Dermis microvascular lymphatic vessel endothelial cell (primary cell): ENCODE measurements at places on chromosomes 1 and 21. TPM values are rescaled to one million over a fixed set of nuclear protein-coding genes. Genes with fewer than 3 reads are reported as not detected.

The CLEC20A gene
- not detected in 2 replicates for total RNA-seq

The VHLL gene
- 0.13 TPM in 2 replicates for total RNA-seq

The MMP23B gene
- 0.25 TPM in 1 of 2 replicates, not detected in the other for total RNA-seq

The CFHR1 gene
- total RNA-seq: not detected in 2 replicates

- DNase-seq: no peak
Measured at GRCh38 chr1:67169496-67169895, 3.2 kb downstream of the IL23R start.

DNA sequence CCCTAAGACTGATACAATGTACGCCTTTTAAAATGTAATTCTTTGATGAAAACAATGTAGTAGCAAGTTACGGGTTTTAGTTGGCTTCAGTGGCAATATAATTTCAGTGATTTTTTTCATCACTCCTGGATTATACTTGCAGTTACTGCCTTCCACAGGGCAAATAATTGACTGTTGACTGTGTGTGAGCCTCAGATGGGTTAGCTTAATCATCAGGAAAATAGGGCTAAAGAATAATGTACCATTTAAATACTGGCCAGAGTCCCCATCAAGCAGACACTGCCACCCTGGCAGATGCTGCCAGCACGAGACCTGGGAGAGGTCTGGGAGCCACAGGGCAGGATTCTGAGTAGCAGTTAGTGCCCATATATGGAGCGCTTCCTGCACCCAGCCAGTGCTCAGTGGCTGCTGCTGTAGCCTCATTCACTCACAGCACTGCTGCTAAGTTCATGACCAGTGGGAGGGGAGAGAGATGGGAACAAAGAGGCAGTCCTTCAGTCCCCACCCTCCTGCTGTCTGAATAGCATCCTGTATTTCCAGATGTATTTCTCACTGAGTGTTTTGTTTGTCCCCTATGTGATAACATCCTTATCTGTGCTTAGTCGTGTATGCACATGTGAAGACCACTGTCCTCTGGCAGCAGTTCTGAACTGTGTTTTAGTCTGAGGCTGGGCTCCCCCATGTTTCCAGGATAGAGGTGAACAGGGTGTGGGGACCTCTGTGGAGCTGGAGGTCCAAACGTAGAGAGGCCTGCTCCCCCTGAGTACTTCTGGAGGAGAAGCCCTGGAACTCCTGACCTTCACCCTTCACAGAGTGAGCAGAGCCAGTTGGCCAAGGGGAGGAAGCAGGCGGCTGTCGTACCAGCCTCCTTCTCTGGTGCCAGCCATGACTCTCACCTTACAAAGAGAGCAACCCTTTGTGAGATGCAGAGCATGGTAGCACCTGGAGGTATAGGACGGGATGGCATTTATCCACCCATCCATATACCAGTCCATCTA is 80.4 kb downstream of the ADARB1 start:
- DNase-seq: no peak

DNA sequence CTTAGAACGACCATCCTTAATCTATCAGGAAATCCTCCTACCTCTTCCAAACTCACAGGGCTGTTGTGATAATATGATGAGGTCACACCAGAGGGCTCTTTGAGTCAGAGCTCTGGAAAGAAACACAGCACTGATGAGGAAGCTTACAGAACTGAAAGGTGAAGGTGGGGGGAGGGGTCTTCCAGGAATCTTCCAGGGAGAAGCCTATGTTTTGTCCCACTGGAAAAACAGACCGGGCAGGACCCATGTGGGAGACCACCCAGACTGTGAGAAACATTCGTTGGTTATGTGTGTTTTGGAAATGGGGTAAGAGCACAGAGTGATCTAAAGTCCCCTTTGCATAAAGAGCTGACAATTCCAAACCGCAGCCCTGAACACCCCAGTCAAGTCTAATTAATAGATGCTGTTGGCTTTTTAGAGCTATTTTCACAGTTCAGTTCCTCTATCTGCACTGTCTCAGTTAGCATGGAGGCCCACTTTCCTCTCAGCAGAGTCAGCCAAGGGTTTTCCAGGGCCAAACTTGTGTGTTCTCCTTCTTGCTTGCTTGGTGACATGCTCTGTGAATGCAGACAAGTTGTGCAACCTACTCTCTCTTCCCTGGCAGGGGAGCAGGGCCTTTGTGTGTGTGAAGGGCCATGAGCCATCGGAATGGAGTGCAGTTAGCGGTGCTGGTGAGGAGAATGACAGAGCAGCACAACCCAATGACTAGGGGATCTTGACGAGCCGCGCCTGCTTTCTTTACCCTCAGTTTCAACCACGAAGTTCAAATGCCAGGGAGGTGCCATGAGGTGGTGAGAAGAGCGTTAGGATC is 12.3 kb downstream of the PHLDA3 start:
- DNase-seq: no peak
